Activated gamma-delta T cell treated with Interleukin-2 at 50 U/mL for 16 hours (primary cell): ENCODE measurements at places on chromosomes 13 and 19.

DNA sequence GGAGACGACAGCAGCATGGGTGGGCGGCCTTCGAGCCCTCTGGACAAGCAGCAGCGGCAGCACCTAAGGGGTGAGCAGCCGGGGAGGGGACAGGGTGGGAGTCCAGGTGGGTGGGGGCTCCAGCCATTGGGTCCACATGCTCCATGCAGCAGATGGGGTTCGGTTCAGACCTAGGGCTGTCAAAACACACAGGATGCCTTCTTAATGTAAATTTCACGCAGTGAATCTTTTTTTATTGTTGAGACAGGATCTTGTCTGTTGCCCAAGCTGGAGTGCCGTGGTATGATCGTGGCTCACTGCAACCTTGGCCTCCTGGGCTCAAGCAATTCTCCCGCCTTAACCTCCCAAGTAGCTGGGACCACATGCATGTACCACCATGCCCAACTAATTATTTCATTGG lies 15.9 kb downstream of the PGLS start:
- DNase-seq: no peak

GRCh38 chr13:61253105-61253877 lies 162.4 kb downstream of the PCDH20 start:
- no peak for DNase-seq

GRCh38 chr19:8355631-8356402 lies 8.1 kb upstream of the ANGPTL4 start:
- DNase-seq: no peak

DNA sequence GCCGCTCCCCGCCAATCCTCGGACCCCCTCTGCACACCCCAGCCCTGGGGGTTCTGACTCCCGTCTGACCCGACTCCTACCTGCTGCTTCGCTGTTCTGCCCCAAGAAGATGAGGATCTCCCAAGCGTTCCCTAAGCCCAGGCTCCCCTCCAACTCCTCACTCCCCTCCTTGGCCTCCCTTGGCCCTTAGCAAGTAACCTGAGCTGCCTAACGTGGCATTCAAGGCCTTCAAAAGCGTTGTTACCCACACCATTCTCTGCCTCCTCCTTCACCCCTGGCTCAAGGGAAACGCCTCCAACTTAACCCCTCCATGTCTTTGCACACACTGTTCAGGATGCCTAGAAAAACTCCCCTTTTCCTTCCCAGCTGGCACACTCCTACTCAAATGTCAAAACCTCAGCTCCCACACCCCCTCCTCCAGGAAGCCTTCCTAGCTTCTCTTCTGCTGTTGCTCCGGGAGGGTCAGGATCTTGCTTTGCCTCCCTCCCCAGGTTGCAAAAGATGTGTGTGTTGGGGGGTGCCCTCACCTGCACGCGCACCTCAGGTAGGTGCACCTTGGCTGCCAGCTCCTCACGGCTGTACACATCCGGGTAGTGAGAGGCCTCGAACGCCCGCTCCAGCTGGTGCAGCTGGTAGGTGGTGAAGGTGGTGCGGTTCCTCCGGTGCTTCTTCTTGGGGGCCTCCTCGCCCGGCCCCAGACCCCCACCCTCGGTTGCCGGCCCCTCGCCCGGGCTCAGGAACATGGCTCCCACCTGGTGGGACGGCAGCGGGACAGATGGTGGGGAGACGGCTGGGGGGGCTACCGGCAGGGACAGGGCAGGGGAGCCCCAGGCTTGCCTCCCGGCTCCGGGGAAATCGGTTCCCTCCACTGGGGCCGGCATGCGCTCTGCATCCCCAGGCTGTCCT lies 775 bp downstream of the RAX2 start:
- DNase-seq: no peak

GRCh38 chr19:55098716-55099556 lies 18.5 kb downstream of the PPP1R12C start:
- no peak for DNase-seq

DNA sequence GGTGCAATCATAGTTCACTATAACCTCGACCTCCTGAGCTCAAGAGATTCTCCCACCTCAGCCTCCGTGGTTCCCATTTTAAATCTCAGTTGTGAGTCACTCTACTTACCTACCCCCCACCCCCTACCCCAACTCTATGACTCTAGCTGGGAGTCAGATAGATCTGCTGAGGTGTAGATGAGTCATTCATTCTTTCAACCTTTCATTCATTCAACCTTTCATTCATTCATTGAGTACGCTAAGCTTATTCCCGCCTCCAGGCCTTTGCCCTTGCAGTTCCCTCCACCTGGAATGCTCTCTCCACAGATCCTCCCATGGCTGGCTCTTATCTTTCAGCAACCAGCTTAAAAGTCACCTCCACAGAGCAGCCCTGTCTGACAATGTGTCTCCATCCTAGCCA lies 1.1 kb upstream of the MAST1 start:
- no peak for DNase-seq

GRCh38 chr13:50450279-50450678 lies 393.2 kb downstream of the DLEU7 start:
- no peak for DNase-seq
